ENCODE measurements at places on chromosomes 16 and 17.

DNA sequence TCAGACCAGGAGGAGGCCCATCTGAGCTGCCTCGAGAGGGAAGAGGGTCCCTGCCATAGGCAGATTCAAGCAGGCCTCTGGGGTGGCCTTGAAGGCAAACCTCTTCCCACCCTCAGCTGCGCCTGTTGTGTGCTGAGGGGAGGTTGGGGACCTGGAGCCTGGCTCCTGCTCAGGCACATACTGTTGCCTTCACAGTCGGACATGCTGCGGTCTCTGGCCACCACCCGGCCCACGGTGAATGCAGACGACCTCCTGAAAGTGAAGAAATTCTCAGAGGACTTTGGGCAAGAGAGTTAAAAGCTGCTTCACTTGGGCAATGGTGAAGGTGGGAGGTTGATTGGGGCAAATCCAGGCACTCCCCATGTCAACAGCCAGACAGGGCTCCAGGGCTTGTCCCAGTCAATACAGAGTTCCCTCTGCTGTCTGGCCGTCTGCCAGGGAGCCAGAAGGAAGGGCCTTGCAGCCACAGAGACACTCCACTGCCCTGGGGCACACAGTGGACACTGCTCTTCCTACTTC, 6.3 kb downstream of the PDF start:
- no peak for DNase-seq

GRCh38 chr17:2023256-2023655, 1.9 kb downstream of the RTN4RL1 start:
- no peak for DNase-seq

- no peak for DNase-seq
Observed at GRCh38 chr16:53094013-53094630, 39.3 kb downstream of the CHD9 start.

- peak; percentile 21 for DNase-seq
Observed at GRCh38 chr17:47694581-47695428, 844 bp downstream of the TBKBP1 start.

DNA sequence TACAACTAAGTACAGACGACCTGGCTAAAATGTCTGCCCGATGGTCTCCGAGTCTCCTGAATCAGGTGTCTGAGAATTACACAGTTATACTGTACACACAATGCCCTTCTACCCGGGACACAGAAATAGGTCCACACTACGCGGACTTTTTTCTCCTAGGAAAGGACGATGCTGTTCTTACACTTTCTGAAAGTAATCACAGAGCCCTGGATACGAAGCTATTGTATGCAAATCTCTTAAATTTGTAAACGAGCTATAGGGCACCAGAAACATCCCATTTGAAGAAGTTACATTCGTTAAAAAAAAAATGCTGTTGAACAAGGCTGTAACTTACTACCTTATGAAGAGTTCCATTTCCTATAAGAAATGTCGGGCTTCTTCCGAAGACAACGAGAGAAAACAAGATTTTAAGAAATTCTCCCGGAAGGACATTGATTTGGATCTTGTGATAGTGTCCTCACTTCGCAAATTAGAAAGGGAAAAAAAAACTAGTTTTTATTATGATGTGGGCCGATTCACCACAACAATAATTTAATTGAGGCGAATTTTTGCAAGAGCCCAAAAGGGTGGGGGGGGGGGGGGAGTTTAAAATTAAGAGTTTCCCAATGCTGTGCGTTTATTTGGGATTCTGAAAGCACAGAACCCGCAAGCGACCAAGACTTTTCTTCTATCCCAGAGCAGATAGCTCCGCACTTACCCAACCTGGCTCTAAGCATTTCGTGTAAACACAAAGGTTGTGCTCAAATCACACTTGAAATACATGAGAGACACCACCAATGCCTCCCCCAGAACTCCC, 1.5 kb upstream of the SOX9 start:
- DNase-seq, result peak; percentile 54

DNA sequence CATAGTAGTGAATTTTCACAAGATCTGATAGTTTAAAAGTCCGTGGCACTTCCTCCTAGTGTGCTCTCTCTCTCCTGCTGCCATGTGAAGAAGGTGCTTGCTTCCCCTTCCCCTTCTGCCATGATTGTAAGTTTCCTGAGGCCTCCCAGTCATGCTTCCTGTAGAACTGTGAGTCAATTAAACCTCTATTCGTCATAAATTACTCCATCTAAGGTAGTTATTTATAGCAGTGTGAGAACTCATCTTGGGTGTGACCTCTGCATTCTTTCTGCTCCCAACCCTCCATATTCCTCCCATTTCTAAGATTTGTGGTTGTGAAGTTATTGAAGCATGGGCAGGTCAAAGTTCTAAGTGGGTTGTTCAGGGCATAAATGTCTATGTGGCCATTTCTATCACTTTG, 62.1 kb upstream of the ADAMTS18 start:
- no peak for DNase-seq

DNA sequence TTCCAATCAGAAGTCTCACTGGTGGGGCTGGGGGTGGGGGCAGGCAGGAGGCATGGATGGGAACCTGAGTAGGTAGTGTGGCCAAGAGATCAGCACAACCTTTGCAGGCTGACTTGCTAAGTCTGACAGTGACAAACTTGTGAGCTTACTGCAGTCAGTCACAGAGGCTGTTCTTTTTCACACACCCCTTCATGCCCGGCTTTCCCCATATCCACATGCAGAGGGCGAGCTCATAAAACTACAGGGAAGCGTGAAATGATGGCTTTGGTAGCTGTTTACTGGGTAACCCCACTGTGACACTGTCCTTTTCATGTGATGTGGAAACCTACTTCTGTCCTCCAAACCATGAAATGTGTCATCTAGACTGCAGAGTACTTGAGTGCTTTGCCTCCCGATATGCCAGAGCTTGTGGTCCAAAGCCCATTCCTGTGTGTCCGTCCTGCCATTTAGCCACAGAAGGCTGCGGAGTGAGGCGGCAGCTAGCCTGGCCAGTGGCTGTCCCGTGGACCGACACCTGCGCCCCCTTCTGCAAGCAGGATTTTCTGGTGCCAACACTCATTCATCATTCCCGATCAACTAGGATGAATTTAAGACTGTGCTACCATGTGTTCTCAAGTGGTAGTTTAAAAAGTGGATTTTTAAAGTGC, 9.8 kb downstream of the GEMIN4 start:
- DNase-seq, result no peak

- DNase-seq, result peak; percentile 85
Observed at GRCh38 chr16:85752511-85753420, 1.9 kb upstream of the C16orf74 start.

GRCh38 chr17:43384476-43384862, 14.3 kb upstream of the ARL4D start:
- DNase-seq, result no peak

GRCh38 chr16:13298666-13299065, 397.3 kb downstream of the SHISA9 start:
- DNase-seq, result no peak

DNA sequence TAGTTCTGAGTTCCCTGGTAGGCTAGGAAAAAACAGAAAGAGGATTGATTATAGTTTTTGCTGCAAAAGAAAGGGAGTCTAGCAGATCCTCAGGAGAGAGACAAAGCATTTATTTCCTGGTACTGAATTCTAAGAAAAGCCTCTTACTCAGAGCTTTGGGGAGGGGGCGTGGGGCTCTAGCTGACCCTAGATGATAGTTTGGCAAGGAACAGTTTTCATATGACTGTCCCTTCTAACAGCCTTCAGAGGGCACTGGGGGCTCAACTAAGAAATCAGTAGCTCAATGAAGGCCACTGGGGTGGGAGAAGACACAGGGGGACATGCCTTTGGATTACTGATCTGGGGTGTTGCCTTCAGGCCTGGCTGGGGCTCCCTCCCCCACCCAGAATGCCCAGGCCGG, 4.0 kb downstream of the CA7 start:
- DNase-seq, result no peak

GRCh38 chr16:27199736-27200135, 3.6 kb upstream of the KDM8 start:
- no peak for DNase-seq

DNA sequence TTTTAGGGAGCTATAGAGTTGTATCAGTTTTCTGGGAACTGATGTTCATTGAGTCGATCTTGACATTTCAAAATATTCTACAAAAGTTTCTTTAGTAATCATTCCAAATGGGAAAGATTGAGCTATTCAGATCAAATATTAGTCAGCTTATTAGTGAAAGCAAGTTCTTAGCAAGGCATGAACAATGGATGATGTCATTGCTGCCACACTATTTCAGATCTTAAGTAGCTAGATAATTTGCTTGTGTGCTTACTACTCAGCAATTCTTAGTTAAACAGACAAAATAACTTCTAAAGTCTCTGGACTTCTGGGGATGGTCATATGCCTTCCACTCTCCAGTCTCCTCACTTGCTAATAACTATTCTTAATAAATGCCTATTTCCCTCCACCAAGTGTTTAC, 69.0 kb upstream of the CDH8 start:
- DNase-seq, result no peak

GRCh38 chr16:3738128-3738527, 20.8 kb upstream of the TRAP1 start:
- no peak for DNase-seq

DNA sequence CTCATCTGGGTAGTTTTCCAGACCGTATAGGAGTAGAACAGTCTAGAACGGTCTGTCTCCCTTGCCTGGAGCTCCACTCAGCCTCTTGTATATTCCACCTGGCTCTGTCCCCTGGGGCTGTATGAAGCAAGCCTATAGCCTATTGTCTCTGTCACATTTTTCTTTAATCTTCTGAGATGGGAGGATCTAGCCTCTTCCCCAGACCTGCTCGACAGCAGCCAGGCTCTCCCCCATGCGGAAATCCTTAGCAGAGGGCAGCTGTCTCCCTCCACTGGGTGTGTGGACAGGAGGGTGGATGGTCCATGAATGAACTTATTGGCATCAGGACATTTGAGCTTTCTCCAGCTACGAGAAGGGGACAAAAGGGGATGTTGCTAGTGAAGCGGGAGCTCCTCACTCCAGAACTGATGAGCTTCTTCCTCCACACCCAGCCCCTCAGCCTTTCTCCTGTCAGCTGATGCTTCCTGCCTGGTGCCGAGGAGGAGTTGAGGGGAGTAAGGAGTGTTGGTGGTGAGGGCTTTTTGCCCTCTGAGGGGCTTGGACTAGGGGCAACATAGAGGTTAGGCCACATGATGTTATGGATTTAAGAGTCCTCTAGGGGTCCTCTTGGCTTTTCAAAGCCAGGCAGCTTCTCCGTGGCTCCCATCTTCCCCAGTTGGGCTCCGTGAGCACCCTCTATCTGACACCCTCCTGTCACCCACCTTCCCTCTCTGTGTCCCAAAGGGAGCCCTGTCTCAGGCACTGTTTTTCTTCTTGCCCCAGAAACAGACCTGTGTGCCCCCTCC, 28.0 kb downstream of the ARHGAP23 start:
- no peak for DNase-seq

GRCh38 chr16:24203675-24204074, 52.5 kb upstream of the CACNG3 start:
- no peak for DNase-seq

DNA sequence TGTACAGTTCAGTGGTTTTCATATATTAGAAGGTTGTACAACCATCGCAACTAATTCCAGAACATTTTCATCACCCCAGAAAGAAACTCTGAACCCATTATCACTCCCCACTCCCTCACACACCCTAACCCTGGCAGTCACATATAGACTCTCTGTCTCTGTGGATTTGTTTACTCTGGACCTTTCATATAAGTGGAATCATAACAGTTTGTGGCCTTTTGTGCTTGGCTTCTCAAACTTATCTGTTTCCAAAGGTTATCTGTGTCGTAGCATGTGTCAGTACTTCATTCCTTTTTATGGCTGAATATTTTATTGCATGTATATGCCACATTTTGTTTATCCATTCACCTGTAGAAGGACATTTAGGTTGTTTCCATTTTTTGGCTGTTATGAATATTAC, 12.4 kb downstream of the TENT4B start:
- no peak for DNase-seq

DNA sequence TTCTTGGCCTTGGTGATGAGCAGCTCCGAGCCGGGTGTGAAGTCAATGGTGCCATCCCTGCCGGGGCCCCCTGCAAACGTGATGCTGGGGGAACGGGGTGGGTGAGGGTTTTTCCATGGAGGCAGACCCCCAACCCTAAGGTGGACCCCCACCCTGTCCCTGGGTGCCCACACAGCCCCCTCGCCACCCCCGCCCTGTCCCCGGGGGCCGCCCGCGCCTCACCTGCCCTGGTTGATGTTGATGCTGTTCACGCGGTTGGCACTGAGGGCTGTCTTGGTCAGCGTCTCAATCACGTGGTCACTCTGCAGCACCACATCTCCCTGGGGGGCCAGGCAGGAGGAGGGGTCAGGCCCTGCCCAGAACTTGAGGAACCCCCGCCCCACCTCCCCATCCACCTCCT, 11.2 kb upstream of the CRK start:
- DNase-seq, result no peak

- no peak for DNase-seq
Observed at GRCh38 chr17:41082626-41083025, 1.3 kb upstream of the KRTAP4-7 start.

GRCh38 chr17:9200699-9201359, 179.5 kb downstream of the NTN1 start:
- DNase-seq, result no peak

- no peak for DNase-seq
Observed at GRCh38 chr17:15963670-15964110, 18.8 kb downstream of the ADORA2B start.

- DNase-seq, result no peak
Observed at GRCh38 chr16:30352488-30353401, 2.4 kb downstream of the CD2BP2 start.

- DNase-seq, result no peak
Observed at GRCh38 chr16:28126684-28127620, 63.4 kb upstream of the GSG1L start.

DNA sequence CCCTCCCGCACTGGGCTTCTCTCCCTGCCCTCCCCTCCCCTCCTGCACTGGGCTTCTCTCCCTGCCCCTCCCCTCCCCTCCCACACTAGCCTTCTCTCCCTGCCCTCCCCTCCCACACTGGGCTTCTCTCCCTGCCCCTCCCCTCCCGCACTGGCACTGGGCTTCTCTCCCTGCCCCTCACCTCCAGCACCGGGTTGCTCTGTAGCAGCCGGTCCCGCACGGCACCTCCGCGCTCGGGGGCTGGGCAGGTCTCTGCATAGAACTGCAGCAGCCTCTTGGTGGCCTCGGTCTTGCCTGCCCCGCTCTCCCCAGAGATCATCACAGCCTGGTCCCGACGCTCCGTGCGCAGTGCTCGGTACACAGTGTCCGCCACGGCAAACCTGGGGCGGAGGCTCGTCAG, 9.8 kb downstream of the MYO1C start:
- DNase-seq, result no peak

DNA sequence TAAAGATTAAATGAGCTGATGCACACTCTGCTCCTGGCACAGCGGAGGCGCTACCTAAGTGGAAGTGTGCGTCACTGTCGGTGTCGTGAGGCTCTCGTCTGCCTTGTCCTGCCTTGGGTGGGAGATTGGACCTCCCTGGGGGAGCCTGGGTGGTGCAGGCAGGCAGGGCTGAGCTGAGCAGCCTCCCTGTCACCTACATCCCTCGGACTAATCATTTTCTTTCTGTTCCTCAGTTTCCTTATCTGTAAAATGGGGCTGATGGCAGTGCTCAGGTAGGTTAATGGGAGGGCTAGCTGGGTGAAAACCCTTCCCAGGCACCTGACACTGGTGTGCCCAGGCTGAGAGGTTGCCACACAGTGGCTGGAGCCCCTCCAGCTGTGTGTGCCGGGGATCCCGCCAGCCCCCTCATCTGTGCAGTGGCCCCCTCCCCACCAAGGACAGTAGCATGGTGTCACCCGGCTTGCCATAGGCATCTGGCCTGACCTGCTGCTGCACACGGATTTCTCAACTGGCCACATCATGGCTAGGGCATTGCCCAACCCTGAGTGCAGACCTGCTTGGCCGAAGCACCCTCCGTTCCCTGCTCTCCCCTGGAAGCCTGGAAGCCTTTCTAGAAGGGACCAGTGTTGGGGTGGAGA, 4.3 kb downstream of the ADCY7 start:
- DNase-seq, result no peak
